ENCODE measurements at places on chromosomes 5 and 9.
A peak's percentile ranks its signal among the peaks of the same experiment; 100 is the strongest.

GRCh38 chr5:50420343-50420935, 20.6 kb downstream of the EMB start:
- DNase-seq = no peak

GRCh38 chr9:137390553-137391410, 32.2 kb downstream of the EXD3 start:
- no peak for DNase-seq

GRCh38 chr9:74443036-74443750, 53.9 kb upstream of the RORB start:
- peak; percentile 6 for DNase-seq

- DNase-seq = peak; percentile 25
Observed at GRCh38 chr9:132879457-132880323, 992 bp downstream of the SPACA9 start.

DNA sequence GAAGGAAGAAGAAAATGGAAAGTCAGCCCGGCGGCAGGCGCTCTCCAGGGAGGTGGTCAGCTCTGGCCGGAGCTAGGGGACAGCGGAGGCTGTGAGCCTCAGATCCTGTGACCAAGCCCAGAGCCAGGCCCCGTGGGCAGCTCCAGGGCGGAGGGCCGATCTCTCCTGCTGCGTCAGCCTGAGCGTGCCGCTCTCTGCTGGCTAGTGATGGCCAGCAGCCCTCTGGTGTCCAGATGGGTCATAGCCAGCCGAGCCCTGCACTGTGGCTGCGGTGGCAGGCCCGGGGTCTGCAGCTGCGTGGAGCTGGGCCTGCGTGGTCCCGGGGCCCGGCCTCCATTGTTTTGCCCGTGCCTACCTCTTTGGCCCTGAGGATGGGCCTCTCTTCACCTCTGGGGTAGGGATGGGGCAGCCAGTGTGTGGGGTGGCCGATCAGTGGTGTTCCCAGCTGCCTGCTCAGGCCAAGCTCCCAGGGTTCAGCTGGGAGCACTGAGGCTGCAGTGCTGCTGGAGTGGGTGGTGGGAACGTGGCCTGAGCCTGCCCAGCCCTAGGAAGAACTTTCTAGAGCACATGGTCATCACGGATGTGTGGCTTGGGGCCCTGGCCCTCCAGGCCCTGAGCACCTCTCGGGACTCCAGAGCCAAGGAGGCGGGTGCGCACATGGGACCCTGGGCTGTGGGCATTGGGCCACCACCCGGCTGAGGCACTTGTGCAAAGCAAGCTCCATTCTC, 17.1 kb upstream of the NRARP start:
- DNase-seq = no peak

- DNase-seq = peak; percentile 94
Observed at GRCh38 chr5:96219580-96220281, 213.3 kb downstream of the PCSK1 start.

Data from renal cortical epithelial cell (primary cell).